ENCODE measurements at places on chromosomes 7 and 10.

DNA sequence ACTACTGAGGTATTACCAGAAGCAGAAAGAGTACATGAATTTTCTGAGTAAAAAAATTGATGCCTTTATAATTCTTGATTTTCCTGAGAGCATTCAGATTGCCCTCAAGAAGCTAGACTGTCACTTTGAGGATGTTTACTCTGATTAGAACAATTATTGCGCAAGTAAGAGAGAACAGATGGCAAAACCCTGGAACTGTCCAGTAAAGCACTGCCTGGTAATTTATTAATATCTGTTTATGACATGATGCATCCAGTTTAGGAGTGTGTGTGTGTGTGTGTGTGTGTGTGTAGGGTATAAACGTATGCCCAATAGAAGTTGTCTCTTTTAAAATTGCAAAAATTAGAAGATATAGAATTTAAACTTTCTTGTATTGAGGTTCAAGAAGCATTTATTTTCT lies 379.7 kb downstream of the PHTF2 start:
- DNase-seq = no peak

DNA sequence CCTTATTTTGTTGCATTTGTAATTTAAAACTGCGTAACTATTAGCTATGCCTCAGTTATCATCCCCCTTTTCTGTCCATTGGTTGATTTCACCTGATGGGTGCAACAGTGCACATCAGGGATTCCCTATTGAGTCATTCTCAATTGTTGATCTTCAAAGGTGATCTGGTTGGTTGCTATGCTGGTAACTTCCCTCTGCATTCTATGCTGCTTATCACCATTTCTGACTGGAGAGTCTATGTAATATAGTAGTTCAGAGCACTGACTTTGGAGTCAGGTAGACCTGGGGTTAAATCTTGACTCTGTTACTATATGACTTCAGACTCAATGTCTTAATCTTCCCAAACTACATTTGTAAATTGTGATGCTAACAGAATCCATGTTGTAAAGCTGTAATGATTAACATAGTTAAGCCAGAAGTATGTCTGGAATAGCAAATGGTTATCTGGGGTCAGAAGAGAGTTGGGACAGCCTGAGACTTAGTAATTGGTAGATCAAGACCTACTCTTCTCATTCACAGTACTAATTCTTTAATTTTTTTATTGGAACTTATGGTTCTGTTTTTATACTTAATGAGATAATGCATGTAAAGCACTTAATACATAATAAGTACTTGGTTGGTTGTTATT lies 38.1 kb downstream of the EXOC6 start:
- no peak for DNase-seq

DNA sequence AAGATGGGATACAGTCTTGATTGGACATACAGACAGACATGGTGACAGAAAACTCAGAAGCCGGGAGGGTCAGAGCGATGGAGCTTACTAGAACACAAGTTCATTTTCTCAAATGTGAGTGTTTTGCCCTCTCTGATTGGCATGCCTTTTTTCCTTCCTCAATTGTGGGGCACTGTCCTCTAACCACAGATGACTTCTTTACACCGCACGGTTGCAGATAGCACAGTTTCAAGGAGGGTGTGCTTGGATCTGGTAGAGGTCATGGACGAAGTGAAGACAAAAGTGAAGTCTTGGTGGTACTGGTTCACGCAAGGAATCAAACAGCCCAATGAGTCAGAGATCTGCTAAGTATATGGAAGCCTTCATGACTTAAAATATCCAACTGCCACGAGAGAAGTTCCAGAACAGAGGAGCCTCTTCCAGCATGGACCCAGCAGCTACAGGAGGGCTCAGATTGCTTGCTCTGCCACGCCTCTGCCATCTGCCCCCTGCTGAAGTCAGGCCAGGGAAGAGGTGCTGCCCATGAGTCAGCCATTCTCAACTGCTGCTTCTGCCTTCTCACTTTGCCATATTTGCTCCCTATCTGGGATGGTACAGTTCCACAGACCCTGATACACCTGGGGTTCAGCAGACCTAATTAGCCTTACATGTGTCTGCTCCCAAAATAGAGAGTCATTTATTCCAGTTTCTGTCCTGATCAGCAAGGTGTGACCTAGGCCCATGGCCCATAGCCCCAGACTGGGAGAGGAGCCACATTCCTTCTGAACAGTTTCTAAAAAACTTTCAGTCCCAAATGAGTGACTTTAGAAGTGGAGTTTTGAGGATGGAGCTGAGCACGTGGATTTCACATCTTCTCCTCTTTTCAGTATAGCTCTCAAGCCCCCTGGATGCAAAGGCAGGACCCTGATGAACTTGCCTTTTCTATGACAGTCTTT lies 413.8 kb downstream of the KCNMA1 start:
- DNase-seq = no peak

DNA sequence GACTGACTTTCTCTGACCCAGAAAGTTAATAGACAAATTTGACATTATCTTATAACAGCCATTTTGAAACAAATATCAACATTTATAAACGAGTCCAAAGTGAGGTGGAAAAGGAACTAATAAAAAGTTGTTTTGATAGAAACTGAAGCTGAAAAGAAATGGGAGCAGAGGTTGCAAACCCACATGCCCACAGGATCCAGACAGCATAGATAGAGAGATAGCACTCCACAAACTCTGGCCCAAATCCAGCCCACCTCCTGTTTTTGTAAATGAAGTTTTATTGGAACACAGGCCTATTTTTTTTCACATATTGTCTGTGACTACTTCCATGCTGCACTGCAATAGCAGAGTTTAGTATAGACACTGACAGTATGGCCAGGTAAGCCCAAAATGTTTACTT lies 171.9 kb downstream of the PRKG1 start:
- no peak for DNase-seq

GRCh38 chr7:156019776-156020565 lies 207.7 kb upstream of the SHH start:
- no peak for DNase-seq

GRCh38 chr10:24947304-24948097 lies 4.9 kb downstream of the PRTFDC1 start:
- no peak for DNase-seq

- no peak for DNase-seq
Measured at GRCh38 chr7:99562832-99563231, 4.4 kb downstream of the ZNF655 start.

DNA sequence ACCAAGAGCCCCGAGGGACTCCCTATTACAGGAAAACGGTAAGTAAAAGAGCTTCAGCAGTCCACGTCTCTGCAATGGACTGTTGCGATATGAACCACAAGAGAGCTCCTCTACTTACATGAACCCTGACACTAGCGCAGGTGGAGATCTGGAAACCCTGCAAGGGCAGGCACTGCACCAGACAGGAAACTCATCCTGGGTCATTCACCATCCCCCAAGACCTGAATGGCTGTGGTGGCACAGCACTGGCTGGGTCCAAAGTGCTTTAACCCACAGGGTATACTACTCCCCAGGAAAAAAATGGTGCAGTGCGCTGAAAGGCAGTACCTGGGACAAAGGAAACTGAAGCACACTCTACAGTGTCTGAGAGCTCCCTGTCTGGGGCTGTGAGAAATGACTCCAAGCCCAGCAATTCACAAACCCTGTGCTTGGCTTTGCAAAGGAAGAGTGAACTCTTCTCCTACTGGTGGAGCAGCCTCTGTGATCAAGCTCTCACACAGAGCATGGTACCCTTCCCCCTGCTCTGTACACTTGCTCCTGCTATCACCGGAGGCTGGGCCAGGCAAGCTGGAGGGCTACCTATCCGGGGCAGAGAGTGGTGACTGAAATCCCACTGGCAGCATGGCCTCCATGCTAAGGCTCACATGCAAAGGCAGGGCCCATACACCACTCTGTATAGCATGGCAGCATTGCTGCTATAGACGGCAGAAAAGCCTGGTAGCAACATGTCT lies 44.9 kb downstream of the HIBADH start:
- DNase-seq = no peak

DNA sequence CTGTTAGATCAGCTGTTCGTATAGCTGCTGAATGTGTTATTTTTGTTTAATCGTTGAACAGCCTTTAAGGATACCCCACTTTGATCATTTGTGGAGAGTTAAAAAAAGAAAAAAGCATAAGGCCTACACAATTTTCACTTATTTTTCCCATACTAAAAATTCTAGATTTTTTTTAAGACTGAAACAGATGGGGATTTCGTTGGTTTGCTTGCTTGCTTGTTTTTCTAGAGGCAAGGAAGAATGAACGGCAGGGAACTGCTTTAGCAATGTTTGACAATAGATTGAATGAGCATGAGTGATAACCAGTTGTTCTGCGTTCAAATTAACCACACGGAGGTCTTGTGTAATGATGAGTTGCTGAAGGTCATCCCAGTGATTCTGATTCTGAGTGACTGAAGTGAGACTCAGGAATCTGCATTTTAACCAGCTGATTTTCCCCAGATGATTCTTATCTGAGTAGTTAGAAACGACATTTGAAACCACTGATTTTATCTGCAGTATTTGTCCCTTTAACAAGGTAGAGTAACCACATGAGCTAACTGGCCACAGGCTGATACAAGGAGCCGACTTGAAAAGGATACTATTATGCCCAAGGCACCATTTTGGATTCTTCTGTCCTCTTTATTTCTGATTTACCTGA lies 85.9 kb downstream of the GPR37 start:
- no peak for DNase-seq

DNA sequence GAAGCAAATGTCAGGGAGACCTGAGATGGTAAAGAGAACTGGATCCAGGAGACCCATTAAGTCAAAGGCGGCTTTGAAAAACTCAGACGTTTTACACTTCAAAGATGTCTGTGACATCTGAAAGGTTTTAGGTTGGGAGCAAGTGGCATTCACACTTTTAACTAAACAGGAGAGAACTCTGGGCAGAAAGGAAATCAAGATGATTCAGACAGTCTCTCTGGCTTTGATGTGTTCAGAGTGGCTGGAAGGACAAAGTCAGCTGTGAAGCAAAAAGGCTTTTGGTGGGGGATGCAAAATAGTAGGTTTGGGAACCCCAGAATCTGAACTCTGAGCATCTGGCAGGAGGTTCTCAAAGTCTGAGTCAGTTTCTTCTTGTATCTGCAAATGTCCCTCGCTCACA lies 66.6 kb downstream of the PRKCQ start:
- no peak for DNase-seq

DNA sequence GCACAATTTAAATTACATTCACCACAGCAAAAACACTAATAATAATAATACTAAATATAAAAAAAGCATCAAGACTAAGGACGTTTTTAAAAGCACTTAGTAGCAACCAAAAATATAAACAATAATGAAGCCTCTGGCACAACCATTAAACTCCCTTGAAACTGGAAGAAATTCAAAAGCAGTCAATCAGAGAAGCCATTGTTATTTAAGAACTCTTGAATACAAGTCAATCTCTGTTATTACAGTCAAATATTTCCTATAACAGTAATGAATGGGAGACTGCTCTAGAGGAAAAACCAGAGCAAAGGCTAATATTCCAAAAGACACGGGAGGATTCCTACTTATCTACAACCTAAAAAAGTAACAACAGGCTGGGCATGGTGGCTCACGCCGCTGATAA lies 164.2 kb downstream of the KMT2E start:
- DNase-seq = no peak
